ENCODE measurements at places on chromosomes 1 and 21. TPM values are rescaled to one million over a fixed set of nuclear protein-coding genes. Genes with fewer than 3 reads are reported as not detected.

DNA sequence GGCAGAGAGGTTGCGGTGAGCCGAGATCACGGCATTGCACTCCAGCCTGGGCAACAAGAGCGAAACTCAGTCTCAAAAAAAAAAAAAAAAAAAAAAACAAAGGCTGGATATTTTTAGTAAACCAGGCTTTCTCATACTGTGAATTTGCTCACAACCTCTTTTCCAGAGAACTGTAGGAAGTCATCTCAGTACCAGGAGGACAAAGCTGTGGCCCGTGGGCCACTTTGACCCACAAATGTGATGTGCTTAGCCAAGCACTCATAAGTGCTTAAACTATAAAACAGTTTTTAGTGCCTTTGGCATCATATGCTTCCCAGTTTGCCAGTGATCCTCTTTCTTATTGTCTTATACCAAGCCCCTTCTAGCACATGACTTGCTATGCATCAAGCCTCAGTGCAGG lies 46.5 kb downstream of the RNF11 start:
- DNase-seq = no peak

DNA sequence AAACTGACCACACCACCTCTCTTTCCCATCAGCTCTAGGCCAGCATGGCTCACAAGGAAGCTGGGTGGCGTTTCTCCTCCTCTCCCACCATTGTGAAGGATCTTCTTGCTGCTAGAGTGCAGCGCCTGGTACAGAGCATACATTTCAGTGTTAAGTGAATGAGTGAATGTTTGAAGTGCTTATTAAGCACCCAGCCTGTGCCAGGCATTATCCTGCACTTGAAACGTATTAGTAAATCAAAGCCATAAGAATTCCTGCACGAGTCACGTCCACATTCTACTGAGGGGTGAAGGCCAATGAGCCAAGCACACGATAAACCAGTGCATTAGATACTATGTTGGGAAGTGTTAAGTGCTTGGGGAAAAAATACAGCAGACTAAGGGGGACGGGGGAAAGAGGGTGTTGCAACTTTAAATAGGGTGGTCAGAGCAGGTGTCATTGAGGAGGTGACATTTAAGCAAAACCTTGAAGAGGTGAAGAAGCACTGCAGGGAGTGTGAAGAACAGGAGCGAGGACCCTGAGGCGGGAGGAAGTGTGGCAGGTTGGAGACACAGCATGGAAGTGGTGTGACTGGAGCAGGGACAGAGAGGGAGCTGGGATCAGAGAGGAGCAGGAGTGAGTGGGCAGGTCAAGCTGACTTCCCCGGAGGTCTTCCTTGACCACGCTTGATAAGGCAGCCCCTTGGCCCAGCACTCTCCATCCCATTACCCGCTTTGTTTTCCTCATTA lies 48.5 kb upstream of the LRRN2 start:
- DNase-seq = no peak

- no peak for DNase-seq
These were observed 32.7 kb downstream of the MRPS6 start for GRCh38 chr21:34105947-34106541.

DNA sequence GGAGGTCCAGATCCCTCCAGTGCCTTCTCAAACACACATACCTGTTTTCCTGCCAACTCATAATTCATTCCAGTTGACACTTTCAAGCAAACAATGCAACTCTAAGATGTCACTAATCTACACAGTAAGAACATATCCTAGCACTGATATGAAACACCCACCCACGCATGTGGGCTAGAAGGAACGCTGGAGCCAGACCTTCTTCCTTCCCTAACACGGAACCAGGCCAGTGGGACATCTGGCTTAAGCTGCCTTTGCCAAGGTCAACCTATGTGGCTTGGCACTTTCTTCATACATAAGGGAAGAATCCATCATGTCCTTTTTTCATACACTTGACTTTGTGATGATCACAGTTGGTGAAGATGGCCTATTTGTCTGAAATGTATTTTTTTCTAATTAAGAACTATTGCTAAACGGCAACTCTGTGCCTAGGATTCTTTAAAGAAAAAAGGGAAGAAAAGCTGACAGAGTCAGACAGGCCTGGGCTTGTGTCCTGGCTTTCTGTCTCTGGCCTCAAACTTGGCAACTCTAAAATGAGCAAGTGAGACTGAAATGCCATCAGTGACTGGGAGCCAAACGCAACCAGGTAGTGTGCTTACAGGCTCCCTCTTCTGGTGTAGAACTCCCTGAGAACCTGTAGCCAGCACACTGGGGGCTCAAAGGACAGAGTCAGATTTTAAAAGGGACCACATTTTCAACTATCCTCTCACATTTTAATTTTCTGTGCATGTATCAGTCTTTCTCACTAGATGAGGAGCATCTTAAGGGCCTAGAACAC lies 92.6 kb upstream of the BEND5 start:
- no peak for DNase-seq

GRCh38 chr1:76607717-76608116 lies 259.6 kb upstream of the ST6GALNAC5 start:
- DNase-seq = no peak

GRCh38 chr1:41493117-41493536 lies 8.6 kb upstream of the EDN2 start:
- no peak for DNase-seq

- no peak for DNase-seq
These were observed 141.0 kb upstream of the KCTD3 start for GRCh38 chr1:215426101-215426500.

- no peak for DNase-seq
These were observed 34.3 kb downstream of the SSBP3 start for GRCh38 chr1:54371942-54372275.

GRCh38 chr1:32773018-32773763 lies 44.0 kb downstream of the YARS1 start:
- DNase-seq = no peak

GRCh38 chr21:46052703-46053651 lies 44.9 kb upstream of the COL6A2 start:
- DNase-seq = no peak

DNA sequence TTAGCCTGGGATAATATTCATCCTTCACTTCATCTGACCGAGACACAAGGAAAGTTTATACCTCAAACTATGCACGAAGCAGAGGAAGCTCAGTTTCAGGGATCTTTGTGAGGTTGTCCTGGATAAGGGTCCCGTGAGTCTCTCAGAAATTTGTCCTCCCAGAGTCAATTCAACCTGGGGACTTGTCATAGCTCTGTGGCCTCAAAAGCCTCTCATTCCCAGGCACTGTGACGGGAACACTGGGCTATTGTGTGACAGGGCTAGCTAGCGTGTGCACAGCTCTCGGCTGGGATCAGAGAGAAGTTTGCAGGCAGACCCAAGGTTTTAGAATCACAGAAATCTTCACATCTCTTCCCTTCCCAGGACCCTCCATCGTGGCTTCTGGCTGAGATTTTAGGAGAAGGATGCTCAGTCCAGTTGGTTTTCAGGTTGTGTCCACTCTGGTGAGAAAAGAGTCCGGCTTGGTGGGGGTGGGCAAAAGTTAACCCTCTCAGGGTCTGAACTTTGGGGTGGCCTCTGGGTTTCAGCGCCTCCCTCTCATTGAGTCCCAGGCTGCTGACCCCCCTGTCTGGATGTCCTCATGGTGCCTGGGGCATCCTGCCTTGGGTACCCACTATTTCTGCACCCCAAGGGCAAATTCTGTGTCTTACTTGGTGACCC lies 20.4 kb upstream of the LBR start:
- no peak for DNase-seq

GRCh38 chr1:151885479-151885878 lies 23.8 kb downstream of the THEM4 start:
- DNase-seq = no peak

GRCh38 chr1:170660281-170660713 lies 3.6 kb upstream of the PRRX1 start:
- DNase-seq = no peak

DNA sequence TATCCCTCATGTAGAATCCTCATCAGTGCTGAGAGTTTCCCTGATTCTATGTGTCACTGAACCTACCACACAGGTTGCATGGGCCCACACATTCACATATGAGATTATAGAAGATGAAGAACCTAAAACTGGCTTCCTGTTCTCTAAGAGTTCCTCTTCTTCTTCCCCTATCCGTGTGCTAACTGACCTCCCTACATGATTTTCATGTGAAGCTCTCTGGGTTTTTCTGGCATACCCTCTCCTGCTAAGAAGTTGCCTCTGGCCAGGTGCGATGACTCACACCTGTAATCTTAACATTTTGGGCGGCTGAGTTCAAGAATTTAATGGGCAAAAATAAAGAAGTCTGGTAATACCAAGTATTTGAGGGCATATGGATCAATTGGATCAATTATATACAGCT lies 5.5 kb upstream of the CD244 start:
- no peak for DNase-seq

The RPE65 gene
- not detected for total RNA-seq

The KIF26B gene
- total RNA-seq = 0.95 TPM

The KCNQ4 gene
- 2.1 TPM for total RNA-seq

The PAPPA2 gene
- total RNA-seq = not detected

The TSACC gene
- total RNA-seq = not detected

The HORMAD1 gene
- total RNA-seq = 10.1 TPM

The EPHX1 gene
- total RNA-seq = 237 TPM
